Epithelial cell of esophagus (primary cell): ENCODE measurements at places on chromosomes 11 and 22.
A peak's percentile ranks its signal among the peaks of the same experiment; 100 is the strongest.

- DNase-seq, result no peak
Observed at GRCh38 chr11:2313051-2313951, 11.5 kb downstream of the TSPAN32 start.

GRCh38 chr11:9130297-9130696 is 38.9 kb upstream of the SCUBE2 start:
- DNase-seq, result no peak

DNA sequence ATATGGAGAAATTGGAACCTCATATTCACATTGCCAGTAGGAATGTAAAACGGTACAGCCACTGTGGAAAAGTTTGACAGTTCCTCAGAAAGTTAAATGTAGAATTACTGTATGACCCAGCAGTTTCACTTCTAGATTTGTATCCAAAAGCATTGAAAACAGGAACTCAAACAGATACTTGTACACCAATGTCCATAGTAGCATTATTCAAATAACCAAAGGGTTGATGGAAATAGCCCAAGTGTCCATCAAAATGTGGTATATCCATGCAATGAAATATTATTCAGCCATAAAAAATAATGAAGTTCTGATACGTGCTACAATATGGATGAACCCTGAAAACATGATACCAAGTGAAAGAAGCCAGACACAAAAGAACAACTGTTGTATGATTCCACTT is 17.8 kb downstream of the PRRG4 start:
- no peak for DNase-seq

DNA sequence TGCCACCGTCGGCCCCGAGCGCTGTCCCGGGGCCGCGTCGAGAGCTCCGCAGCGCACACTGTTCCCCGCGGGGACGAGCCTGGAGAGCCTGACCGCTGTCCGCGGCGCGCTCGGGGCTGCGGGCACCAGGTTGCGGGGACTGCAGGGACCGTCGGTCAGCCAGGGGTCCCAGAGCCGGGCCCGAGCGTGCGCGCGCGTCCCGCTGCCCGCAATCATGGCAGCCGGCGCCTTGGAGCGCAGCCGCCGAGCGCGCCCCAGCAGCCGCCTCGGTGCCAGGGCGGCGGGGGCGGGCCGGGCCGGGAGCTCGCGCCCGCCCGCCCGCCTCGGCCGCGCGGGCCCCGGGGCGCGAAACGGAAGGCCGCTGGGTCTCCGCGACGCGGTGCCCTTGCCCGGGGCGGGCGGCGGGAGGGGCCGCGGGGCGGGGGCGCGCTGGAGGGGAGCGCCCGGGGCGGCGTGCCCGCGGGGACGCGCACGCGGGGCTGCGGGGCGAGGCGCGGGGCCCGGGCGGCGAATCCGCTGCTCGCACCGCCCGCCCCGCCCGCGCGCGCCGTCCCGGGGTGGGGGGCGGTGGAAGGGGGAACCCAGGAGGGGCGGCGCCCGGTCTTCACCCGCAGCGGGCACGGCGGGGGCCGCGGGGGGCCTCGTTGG is 79.4 kb upstream of the PPARA start:
- peak; percentile 76 for DNase-seq
